ENCODE measurements at places on chromosomes 3 and 15.

- DNase-seq: no peak
Observed at GRCh38 chr15:38042707-38043445, 108.4 kb downstream of the TMCO5A start.

DNA sequence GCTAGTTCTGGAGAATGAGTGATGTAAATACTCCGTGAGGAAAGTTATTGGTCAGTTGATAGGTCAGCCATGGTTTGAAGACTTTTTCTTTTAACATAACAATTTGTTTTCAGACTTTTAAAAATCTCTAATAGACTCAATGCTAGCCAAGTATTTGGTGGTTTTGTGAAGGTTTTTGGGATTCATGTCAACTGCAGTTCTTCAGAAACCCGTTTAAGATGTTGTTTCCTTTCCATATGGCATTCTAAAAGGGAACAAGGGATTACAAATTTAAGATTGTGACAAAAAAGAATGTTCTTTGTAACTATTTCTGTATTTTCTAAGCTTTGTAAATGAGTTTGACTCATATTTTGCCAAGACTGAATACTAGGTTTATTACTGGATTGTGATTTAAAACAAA, 281.7 kb upstream of the COL8A1 start:
- DNase-seq: no peak

GRCh38 chr3:45123581-45124269, 22.5 kb downstream of the CDCP1 start:
- no peak for DNase-seq

- DNase-seq: no peak
Observed at GRCh38 chr15:62777671-62778070, 264.9 kb upstream of the TPM1 start.

DNA sequence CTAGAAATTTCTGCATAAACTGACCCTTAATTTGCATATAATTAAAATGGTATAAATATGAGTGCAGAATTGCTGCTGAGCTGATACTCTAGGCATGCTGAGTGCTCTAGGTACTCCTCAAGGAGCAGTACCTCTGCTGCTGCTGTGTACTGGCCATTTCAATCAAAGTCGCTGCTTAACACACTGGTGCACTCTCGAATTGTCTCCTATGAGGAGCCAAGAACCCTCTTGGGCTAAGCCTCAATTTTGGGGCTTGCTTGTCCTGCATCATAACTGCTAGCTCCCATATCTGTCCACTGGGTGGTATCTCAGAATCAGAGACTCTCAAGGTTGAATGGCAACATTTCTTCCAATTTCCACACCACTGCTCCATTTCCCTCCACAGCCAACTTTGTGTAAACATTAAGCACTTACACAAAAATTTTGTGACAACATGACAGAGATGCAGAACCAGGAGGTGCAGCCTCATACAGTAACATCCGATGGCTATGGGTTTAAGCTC, 82.5 kb downstream of the XXYLT1 start:
- DNase-seq: no peak
